Left colon (tissue), 2 donors: ENCODE measurements at places on chromosomes 7 and 10. TPM values are rescaled to one million over a fixed set of nuclear protein-coding genes. Genes with fewer than 3 reads are reported as not detected.

DNA sequence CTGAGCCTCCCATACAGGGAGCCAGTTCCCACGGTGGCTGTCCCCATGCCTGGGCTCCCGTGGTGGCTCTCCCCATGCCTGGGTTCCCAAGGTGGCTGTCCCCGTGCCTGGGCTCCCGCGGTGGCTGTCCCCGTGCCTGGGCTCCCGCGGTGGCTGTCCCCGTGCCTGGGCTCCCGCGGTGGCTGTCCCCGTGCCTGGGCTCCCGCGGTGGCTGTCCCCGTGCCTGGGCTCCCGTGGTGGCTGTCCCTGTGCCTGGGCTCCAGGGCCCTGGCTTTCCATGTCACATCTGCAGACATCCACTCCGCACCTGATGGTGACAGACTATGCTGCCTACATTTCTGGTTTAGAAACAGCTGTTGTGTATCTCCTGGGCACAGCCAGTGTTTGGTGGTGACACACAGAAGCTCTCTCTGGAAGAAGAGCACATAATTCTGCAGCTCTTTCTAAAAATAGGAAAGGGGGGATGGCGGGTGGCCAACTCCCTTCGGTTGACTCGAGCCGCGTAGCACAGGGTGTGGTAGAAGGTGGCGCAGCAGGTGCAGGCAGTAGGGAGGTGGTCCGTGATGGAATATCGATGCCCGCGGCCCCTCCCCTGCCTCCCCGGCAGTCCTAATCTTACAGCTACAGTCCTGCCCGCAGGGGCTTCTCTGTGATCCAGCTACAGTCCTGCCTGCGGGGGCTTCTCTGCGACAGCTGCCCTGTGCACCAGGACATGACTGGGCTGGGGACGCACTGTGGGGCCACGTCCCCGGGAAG, 251.2 kb downstream of the DNAJB6 start:
- DNase-seq = no peak

- no peak for DNase-seq
Measured at GRCh38 chr7:155921086-155921803, 109.0 kb upstream of the SHH start.

ITIH5 gene
- total RNA-seq = 2.8 TPM

- DNase-seq = peak; percentile 42
Measured at GRCh38 chr10:124092860-124093773, at the start of gene CHST15. Gene CHST15 (minus strand): TSS chr10:124093598. CDS start chr10:124046212, 47,386 bp downstream.

HYAL4 gene
- not detected for total RNA-seq

AGMO gene
- 1.9 TPM for total RNA-seq

DNA sequence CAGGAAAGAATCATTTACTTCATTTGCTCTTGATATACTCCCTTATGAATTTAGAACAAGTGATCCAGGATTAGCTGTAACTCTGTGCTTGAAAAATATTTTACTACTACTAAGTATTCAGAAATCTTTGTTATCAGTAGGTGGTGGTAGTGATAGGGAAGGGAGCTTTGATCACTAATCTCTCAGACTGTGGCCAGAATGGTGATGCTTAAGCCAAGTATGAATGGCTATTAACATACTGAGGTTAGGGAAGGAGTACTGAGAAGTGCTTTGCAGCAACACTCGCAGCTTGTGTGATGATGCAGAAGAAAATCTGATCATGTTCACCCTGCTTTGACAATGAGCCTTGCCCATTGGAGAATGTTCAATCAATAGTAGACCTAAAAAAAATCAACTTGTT, 29.3 kb downstream of the AP3M1 start:
- no peak for DNase-seq

- peak; percentile 54 for DNase-seq
Measured at GRCh38 chr10:30357075-30357801, 8.2 kb upstream of the MTPAP start.

CUTC gene
- total RNA-seq = 13.7 TPM

- DNase-seq = no peak
Measured at GRCh38 chr10:72146071-72146470, 57.7 kb upstream of the SPOCK2 start.

- no peak for DNase-seq
Measured at GRCh38 chr7:82549616-82550285, 106.2 kb upstream of the CACNA2D1 start.

ATRNL1 gene
- 0.89 TPM for total RNA-seq

- no peak for DNase-seq
Measured at GRCh38 chr7:41700044-41700471, 2.8 kb downstream of the INHBA start.

DNA sequence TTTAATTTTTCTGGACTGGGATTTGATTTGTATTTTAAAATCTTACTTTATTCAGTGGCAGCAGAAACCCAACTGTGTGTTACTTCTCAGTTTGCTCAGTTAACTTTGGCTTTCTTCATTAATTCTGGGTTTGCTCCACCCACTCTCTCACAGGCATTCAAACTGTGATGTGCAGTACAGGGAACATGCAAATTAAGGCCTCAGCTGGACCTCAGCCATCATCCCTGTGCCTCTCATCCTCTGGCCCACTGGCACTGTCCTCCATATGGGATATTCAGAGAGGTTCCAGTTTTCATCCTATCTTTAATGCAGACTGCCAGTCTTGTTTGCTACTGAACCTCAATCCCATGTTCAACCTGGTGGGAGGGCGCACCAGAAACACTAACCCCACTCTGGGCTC, 743.4 kb upstream of the IGFBP3 start:
- no peak for DNase-seq

DNA sequence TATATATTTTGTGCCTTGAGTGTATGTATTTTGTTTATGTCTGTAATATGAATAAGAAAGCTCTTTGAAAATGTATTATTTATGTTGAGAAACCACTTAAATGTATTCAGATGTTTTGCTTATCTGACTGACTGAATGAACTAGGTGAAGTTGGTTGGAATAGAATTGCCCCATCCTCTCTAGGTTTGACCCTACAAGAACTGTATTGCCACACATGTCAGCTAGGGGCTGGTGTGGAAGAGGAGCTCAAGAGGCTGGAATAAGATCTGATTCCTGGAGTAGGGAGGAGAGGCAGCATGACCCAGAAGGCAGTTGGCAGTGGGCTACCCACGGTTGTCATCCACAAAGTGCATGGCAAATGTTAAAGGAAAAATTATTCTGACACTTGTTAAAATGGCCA, 9.1 kb downstream of the SSMEM1 start:
- no peak for DNase-seq

GRCh38 chr7:111159426-111159825, 68.5 kb downstream of the LRRN3 start:
- no peak for DNase-seq

DNA sequence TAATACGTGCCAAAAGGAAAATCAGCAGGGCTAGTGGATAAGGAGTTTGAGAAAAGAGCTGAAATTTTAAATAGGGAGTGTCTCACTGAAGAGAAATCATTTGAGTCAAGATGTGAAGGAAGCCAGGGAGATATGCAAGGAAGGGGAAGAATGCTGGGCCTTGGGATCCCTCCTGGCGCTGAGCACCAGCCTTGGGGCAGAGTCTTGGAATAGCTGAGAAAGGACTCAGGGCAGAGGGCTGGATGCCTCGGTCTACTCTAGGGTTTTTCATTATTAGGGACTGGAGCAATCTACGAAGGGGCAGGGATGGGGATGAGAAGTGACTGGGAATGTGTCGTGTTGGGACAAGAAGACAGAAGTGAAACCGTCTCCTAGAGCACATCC, 484 bp downstream of the ZWINT start:
- no peak for DNase-seq

DNA sequence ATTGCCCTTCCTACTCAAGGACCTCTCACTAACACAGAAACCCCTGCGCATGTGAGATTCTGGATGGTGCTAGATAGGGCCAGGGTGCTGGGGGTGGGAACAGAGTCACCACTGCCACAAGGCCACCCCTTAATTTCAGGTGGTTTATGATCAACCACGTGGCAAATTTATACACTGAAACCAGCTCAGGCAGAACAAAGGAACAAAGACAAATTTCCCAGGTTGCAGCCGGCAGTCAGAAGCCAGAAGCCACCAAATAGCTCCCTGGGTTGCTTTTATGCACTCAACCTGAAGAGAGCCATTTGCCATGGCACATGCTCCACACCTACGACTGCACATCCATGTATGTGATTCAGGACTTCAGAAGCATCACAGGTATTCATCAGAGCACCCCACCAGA, 2.5 kb downstream of the VOPP1 start:
- no peak for DNase-seq

DNA sequence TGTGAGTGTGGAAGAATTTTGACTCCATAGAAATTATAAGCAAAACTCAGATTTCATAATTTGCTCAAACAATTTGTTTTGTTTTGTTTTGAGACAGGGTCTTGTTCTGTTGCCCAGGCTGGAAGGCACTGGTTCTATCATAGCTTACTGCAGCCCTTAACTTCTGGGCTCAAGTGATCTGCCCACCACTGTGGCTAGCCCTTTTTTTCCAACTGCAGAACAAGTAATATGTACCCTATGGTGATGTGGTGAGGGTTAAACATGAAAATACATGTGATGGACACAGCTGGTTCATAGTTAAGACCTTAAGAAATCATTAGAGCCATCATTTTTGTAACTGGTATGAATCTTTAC, 31.1 kb downstream of the CSTF2T start:
- no peak for DNase-seq

PRPS1L1 gene
- total RNA-seq = not detected

DNA sequence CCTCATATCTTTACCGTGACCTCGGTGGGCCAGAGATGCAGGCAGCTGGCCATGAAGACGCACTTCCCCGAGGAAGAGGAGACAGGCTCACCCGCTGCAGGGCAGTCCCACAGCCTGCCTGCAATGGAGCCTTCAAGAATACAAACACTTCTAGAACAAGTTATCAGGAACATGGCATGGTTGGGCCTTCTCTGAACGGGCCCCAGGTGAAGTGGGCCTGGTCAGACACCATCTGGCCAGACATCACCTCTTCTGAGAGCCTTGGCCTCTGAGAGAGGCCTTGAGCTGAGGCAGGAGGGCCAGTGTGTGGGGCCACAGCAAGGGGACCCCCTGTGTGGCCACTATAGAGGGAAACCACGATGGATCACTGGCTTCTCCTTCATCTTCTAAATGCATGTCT, 112.4 kb upstream of the GDF10 start:
- DNase-seq = no peak

FRMD4A gene
- total RNA-seq = 5.1 TPM

LEP gene
- total RNA-seq = 0.75 TPM

PDE6C gene
- not detected for total RNA-seq

DNA sequence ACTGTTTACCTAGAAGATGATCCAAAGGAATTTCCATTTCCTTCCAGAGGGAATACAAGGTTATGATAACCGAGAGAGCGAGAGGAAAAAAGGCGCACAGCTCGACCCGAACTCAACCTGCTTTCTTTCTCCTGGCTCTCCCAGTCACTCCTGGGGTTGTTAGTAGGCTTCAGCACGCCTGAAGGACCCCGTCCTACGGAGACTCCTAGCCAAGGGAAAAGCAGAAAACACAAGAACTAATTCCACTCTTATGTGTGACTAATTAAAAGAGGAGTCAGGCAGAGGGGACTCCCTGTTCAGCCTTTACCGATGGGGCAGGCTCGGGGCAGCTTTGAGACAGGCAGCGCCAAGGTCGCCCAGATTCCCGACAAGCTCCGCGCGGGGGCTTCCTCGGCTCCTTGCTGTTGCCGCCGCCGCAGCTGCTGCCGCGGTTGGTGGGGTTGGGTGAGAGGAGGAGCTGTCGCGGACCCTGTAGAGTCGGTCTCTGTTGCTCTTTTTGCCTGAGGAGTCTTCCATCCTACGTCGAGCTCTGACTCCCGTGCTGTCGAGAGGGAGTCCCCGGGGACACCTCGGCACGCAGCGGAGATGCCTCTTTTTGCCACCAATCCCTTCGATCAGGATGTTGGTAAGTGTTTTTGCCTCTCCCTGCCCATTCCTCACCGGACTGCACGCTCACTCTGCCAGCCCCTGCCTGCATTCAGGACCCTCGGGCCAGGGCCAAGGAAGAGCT, at the start of gene STAM:
Gene STAM (plus strand): TSS at position 397 of the 730 bp plus-strand sequence. CDS start 189 bp downstream, at position 586.
- peak; percentile 91 for DNase-seq

ERVW-1 gene
- total RNA-seq = not detected

HK1 gene
- total RNA-seq = 90.4 TPM

HOXA1 gene
- 2.4 TPM for total RNA-seq

STAG3 gene
- 2.0 TPM for total RNA-seq

SPDYE9 gene
- total RNA-seq = not detected

GRCh38 chr7:106959753-106960152, 84.8 kb upstream of the PRKAR2B start:
- no peak for DNase-seq

PIK3CG gene
- 5.9 TPM for total RNA-seq

DNA sequence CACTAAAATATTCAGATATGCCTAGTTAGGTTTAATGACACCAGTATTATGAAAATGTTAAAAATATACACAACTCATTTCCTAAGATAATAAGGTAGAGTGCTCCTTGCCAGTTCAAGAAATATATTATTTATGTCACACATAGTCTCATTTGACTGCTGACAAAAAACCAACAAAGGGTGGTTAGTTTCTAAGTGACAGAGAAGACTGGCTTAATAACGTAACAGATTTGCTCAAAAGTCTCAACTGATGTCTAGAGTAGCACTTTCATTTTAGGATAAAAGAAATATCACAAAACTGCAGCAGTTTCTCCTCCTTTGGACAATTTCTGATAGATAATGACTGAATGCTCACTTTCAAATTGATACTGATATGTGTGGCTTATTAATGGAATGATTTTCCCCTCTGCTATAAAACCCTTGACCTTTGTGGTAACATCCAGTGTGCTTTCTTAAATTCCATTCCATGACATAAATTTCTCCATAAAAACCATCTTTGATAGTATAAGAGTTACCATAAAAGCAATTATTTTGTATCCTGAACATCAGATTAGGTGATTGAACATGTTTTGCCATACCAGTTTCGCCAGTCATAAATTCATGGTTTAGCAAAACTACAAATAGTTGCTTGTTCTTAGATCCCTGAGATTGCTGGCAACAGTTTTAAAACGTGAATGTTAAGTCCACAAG, 94.2 kb downstream of the NRBF2 start:
- DNase-seq = no peak

GRCh38 chr10:132233501-132234085, 46.8 kb downstream of the DPYSL4 start:
- no peak for DNase-seq
